ENCODE measurements at places on chromosomes 6 and 20.

GRCh38 chr6:169079650-169080049, 174.0 kb downstream of the THBS2 start:
- no peak for DNase-seq

DNA sequence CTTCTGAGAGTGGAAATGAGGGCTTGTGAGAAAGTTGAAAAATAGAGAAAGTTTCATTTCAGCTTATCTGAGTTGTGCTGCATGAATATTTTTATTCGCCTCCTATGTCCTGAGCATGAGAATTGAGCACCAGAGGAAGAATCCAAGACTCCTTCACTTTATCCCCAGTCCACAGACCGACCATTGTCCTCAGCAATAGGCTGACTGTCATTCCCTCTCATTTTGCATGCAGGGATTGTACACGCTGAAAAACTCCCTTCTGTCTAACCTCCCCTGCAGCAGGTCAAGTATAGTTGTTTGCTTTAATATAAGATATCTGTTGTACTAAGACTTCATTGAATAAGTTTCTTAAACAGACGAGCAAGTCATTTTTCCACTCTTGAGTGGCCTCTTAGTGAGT, 437.6 kb downstream of the PRKN start:
- no peak for DNase-seq

DNA sequence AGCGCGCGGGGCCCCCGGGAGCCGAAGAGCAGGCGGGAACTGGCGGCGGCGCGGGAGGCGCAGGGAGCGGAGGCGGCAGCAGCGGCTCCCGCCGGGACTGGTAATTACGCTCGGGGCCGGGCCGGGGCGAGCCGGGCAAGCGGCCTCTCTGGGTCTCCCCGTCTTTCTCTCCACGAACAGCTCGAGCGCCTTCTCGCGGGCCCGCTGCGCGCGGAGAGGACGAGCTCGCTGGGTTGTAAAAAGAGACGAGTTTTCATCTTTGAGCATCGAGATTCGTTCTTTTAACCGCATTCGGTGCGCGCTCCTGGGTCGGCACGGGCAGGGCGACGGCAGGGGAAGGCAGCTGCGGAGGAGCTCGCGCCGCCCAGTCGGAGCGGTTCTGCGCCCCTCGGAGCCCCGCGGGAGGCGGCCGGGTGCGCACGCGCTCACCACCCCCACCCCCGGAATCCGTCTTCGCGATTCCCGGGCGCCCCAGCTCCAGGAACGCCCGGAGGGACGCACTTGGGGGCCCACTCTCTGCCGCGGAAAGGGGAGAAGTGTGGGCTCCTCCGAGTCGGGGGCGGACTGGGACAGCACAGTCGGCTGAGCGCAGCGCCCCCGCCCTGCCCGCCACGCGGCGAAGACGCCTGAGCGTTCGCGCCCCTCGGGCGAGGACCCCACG, 38.0 kb downstream of the YTHDF1 start:
- DNase-seq: no peak

GRCh38 chr6:159914565-159914923, 23.8 kb downstream of the MAS1 start:
- no peak for DNase-seq

GRCh38 chr6:169577974-169578373, 123.9 kb downstream of the WDR27 start:
- DNase-seq: no peak

DNA sequence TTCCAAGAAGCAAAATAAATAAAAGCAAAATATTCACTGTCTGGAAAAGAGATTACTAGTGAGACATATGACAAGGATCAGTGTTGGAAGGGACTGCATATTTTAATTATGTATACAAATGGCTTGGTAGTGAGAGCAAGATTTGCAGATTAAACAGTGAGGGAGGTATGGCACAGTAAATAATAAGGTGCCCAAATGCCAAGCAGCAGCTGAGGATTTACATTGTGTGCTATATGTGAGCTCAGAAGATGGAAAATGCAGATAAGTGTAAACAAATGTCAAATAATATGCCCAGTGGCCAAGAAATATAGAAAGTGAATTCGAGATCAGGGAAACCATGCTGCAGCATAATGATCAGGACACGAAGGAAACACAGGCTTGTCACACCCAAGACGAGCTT, 173.8 kb upstream of the NRSN1 start:
- no peak for DNase-seq

GRCh38 chr20:1684872-1685271, 27.3 kb upstream of the SIRPG start:
- no peak for DNase-seq

DNA sequence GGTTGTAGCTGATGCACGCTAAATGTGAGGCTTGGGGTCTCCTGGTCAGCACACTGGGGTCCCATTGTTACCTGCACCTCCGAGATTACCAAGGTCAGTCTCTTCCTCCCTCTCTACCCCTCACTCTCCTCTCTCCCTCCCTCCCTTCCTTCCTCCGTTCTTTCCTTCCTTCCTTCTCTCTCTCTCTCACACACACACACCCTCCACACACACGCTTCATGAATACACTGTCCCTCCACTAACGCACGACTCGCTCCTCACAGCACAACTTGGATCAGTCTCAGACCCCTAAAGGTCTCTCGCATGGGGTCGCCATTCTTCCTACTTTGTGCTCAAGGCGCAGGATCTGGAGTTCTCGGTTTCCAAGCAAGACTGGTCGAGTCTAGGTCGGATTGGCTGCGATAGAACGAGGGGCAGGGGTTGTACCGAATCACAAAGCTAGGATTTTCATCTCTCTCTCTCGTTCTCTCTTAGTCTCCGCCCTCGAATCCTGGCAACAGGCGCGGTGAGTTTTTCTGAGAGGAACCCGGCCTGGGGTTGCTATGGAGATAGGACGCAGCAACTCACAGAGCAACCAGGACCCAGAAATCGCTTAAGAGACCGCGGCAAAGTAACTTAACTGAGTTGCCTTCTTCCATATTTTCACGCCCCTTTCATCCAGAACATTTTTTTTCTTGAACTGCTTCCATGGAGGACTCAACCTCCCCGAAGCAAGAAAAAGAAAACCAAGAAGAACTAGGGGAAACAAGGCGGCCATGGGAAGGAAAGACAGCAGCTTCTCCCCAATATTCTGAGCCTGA, at the start of gene RSPH4A:
Gene RSPH4A (plus strand): TSS at position 543 of the 800 bp plus-strand sequence. CDS start 145 bp downstream, at position 688.
- DNase-seq: peak; percentile 97

- DNase-seq: no peak
Measured at GRCh38 chr6:33203443-33204164, 851 bp upstream of the HSD17B8 start.

All from SK-N-DZ (cell line).